ENCODE measurements at places on chromosomes 16 and 17.

DNA sequence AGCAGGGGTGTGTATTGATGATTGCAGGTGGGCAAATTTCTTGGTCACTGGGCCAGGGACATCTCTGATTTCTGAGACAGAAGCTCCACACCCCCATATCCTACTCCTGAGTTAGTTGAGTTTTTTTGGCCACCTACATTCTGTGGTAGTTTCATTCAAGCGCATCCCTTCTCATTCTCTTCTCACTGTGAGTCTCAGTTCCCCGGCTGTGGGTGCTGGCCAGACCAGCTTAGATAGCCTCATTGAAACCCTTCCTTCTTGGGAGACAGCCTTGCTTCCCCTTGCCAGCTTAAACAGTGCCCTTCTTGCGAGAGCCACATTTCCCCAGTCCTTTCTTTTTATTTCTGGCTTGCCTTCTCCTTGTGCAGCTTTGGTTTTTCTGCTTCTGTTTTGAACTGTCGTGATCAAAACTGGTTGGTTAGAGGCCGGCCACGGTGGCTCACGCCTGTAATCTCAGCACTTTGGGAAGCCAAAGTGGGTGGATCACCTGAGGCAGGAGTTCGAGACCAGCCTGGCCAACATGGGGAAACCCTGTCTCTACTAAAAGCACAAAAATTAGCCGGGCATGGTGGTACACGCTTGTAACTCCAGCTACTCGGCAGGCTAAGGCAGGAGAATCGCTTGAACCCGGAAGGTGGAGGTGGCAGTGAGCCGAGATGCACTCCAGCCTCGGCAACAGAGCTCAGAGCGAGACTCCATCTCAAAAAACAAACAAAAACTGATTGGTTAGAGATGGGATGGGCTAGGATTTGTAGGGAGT is 2.8 kb downstream of the GPT2 start:
- no peak for DNase-seq

DNA sequence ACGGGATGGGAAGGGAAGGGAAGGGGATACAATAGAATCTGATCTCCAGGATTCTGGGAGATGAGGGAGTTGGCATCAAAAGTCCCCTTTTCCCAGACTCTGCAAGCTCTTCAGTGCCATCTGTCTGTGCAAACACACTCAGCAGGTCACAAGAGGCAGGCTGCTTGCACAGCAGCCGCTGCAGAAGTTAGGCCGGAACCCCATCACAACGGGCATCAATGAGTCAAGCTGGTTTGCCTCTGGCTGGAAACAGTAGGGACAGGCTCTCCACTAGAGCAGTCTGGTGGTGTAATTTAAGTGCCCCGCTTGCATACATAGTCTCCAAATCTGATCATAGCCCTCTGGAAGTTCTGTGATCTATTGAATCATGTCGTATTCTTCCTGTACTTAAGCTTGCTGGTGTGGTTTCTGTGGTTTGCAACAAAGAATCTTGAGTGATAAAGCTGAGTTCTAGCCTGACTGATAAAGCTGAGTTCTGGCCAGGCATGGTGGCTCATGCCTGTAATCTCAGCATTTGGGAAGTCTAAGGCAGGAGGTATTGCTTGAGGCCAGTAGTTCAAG is 33.7 kb upstream of the KDM8 start:
- peak; percentile 62 for DNase-seq

DNA sequence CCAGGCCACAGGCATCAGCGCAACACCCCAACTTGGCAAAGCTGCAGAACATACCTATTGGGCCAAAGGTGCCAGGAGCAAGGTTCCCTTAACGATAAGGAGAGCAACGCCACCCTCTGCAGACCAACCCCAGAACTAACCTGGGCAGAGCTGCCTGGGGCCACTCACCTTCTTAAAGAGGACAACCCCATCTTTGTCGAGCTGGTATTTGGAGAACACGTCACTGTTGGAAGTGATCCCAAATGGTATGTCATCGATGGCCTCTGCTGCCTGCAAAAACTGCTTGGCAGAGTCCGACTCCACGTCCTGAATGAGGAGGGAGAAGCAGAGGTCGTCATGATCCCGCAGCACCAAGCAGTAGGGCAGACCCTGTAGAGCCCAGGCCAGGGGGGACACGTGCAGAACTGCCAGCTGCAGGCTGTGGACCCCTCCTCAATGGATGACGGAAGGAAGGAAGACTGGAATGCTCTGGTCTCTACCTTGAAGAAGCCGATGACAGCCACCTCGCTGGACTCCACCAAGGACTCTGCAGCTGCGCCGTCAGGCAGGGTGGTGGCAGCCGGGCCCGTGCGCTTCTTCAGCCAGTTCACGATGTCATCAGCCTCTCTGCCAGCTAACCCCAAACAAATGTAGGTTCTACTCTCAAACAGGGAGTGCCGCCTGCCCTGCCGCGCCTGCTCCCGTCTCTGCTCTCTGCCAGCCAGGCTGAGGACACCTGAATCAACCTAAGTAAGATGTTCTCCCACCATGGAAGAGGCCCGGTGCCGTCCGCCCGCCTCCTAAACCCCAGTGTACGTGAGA is 5.2 kb downstream of the P4HB start:
- no peak for DNase-seq

DNA sequence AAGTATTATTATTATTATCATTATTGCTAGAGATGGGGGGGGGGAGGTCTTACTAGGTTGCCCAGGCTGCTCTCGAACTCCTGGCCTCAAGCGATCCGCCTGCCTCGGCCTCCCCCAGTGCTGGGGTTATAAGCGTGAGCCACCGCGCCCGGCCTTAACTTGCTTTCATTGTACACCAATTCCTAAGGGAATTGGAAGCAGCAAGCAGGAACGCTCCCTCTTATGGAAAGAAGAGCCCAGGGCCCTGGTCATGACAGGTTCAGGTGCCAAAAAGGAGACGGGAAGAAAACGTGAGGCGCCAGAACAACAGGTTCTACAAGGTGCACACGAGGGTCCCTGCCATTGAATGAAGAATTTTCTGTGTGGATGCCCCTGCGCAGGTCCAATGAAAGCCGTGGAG is 540 bp upstream of the RPL38 start:
- DNase-seq, result no peak

DNA sequence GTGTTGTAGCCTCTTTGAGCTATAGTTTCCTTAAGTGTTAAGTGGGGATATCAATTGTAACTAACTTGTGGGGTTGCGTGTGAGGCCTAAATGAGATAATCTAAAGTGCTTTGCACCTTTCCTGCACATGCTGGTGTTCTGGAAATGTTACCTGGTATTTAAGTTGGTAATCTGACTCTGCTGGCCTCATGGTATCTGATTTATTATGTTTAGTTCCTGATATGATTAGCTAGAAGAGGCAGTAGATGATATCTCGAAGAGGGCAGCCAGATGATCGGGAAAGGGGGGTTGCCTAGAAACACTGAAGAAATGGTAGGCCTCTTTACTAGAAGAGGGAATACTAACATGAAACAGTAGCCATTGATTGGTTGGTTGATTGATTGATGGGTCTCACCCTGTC is 65.4 kb upstream of the CLEC18A start:
- no peak for DNase-seq

GRCh38 chr17:3033248-3033640 is 30.2 kb downstream of the OR1D5 start:
- no peak for DNase-seq

GRCh38 chr16:1876468-1876867 is 4.5 kb upstream of the MEIOB start:
- no peak for DNase-seq

DNA sequence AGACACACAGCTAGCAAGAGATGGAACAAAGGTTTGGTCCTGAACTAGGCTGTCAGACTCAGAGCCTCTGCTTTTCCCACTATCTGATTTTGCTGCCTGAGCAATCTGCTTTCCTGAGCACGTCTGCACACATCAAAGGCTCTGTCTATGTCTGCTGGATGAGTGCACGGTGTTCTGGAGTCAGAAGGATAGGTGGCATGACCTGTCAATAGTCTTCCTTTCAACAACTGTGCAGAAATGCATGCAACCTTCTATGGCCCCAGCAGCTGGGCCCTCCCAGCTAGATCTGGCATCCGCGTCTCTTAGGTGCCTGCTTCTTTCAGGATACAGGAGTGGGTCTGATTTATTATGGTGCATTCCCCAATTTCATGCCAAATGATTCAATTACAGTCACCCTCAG is 138.3 kb downstream of the UTP18 start:
- DNase-seq, result no peak

DNA sequence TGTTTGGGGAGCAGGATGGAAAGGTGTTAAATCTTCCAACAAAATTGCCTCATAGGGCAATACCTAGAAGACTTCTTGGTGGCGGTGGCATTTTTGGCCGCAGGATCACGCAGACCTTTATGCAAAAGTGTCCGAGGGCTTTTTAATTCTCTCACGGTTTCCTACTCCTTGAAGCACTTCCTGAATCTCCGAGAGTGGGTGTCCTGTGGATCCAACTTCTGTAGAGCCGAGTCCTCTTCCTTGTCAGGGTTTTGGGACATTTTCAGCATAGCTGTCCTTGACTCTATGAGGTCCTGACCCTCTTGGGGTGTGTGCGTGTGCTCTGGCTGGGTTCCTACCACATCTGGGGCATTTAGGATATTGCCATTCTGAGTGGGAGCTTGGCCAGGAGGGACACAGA is 31.7 kb downstream of the IL21R start:
- no peak for DNase-seq

GRCh38 chr17:41539979-41540701 is 12.0 kb upstream of the KRT19 start:
- DNase-seq, result no peak

DNA sequence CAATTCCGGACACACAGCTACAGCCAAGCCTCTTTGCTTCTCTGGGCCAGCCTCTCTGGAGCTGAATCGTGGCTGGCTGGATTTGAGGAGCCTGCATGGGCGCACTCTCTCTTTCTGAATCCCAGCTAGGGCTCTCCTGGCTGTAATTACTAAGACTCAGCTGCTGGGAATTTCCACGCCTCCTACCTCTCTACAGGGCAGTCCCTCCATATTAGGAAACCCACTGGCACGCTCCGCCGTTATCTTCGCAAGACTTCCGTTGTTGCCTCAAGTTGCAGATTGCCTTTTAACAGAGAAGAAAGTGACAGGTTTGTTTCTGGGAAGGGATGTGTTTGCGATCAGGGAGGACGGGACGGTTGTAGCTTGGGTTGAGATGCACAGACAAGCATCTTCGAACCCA is 188.4 kb upstream of the NLRP1 start:
- no peak for DNase-seq

GRCh38 chr16:1794221-1794871 is 841 bp upstream of the IGFALS start:
- no peak for DNase-seq

DNA sequence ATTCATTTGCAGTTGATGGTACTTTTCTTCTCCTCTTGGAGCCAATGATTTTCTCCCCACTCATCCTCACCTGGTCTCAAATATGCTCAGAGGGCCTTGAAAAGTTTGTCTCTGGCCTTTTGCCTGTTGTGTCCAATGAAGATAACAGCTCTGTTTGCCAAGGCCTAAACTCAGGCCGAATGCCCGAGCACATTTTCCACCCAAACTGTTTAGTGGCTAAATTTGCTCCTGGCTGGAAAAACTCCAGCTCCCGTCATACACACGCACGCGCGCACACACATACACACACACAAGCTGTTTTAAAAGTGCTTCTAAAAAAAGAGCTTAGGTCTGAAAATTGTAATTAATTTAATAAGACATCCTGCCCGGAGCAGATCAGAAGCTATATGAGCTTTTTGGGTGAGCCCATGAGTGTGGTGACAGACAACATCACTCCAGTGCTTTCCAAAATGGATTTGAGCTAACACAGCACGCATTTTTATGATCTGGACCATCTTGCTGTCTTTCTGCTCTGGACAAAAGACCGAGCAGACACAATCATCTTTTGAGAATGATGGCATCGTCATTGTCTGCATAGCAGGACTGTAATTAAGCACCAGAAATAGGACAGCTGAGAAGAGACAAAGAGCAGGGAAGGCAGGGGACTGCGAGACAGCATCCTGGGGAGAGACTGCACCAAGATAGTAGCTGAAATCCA is 48.9 kb downstream of the IRX6 start:
- no peak for DNase-seq

DNA sequence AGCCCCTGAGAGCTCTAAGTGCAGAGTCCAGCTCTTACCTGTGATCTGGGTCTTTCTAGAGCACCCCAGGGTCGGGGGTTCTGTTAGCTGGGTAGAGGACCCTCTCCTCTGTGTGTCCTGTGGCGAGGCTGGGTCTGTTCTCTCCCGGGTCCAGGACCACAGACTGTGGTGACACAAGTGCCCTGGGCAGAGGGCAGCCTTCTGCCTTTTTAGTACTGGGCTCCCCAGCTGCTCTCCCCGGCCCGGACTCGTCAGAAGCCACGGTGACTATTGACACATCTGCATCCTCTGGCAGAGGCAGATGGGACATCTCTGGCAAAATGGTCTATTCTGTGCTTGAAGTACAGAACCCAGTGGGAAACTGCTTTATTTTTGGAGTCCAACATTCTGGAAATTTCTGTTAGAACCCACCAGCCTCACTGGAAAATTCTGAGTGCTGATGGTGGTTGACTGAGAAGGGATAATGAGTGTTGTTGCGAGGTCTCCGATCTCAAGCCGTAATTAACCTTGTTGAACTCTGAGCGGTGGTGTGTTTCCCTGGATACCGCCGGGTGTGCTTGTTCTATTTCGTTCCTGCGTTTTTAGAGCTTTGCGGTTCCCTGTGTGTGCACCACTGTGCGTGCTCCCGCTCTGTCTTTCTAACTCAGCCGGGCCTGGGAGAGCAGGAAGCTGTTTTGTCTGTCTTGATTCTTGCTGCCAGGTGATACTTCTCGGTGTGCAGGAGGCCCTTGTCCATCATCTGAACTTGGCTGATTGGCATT is 26.0 kb upstream of the NUDT16L1 start:
- DNase-seq, result no peak

All from activated naive CD4-positive, alpha-beta T cell (primary cell).